ENCODE measurements at places on chromosomes 6 and 20.
A peak's percentile ranks its signal among the peaks of the same experiment; 100 is the strongest.

GRCh38 chr20:50224052-50224451, 33.4 kb downstream of the CEBPB start:
- peak overlapping the region; percentile 92 for H3K27ac ChIP-seq
- H3K4me1 ChIP-seq: peaks cover 27% of the 10 kb centered on the region
- H3K27me3 ChIP-seq: no peaks in the 10 kb centered on the region
- no peak for DNase-seq
- no peaks in the 10 kb centered on the region for H3K36me3 ChIP-seq
- no peak overlapping the region for H3K4me3 ChIP-seq

GRCh38 chr6:16759181-16759645, 2.0 kb downstream of the ATXN1 start:
- no peaks in the 10 kb centered on the region for H3K36me3 ChIP-seq
- DNase-seq: no peak
- peak overlapping the region; percentile 98 for H3K27ac ChIP-seq
- no peaks in the 10 kb centered on the region for H3K27me3 ChIP-seq
- H3K4me1 ChIP-seq: peaks cover 7% of the 10 kb centered on the region

- H3K27ac ChIP-seq: no peak overlapping the region
- no peaks in the 10 kb centered on the region for H3K4me1 ChIP-seq
- H3K36me3 ChIP-seq: peaks cover 68% of the 10 kb centered on the region
- no peak overlapping the region for H3K4me3 ChIP-seq
- no peak for DNase-seq
Measured at GRCh38 chr20:37238935-37239451, 22.6 kb downstream of the GHRH start.

GRCh38 chr6:38824243-38824894, 109.3 kb downstream of the DNAH8 start:
- H3K27me3 ChIP-seq: no peaks in the 10 kb centered on the region
- H3K36me3 ChIP-seq: no peaks in the 10 kb centered on the region
- H3K4me3 ChIP-seq: no peak overlapping the region

- peak overlapping the region; percentile 98 for H3K27ac ChIP-seq
- H3K36me3 ChIP-seq: peaks cover 15% of the 10 kb centered on the region
- H3K27me3 ChIP-seq: no peaks in the 10 kb centered on the region
- DNase-seq: peak; percentile 81
Measured at GRCh38 chr6:43172104-43173007, 1.3 kb downstream of the SRF start.

DNA sequence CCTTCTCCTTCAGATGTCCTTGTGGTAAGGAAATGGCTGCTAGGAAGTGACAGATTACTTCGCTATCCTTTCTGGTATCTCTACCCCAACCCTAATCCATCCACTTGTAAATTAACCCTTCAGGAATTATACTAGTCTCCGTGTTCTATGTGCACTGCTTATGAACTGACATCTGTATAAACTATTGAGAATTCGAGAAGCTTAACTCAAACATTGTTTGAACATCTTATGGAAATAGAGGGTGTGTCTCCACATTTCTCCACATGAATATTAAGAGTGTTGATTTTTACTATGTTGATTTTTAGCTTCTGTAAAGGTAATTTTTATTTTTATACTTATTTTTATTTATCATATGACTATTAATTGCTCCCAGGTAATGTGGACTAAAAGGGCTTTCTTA, 457.6 kb upstream of the ZNF337 start:
- H3K27ac ChIP-seq: no peak overlapping the region
- no peak for DNase-seq
- H3K27me3 ChIP-seq: no peaks in the 10 kb centered on the region

DNA sequence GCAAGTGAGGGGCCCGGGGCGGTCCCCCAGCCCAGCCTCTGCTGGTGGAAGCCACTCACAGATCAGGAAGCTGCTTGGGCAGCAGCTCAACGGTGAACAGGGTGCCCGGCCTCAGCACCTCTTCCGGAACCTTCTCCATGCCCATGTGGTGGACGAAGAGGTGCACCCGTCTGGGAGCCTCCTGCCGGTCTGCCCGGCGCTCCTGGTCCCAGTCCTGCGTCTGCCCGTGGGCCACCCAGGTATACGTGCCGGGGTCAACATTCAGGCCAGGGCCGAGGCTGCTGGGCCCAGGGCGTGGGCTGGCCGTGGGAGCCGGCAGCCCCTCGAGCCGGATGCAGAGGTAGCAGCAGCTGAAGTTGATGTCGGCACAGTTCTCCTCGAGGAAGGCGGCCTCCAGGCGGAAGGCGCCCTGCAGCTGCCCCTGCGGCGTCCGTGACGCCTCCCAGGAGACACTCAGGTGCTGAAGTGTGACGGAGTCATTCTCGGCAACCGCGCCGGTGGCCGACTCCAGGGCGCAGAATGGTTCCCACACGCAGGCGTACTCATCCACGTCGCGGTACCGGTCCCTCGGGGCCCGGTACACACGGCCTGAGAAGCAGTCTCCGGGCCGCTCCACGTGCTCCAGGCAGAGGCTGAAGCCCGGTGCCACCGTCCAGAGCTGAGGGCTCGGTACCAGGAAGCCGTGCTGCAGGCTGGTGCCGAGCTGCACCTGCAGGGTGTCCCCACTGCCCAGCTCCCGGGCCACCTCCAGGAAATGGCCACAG, 8.7 kb downstream of the FNDC11 start:
- H3K4me1 ChIP-seq: no peaks in the 10 kb centered on the region
- H3K27ac ChIP-seq: no peak overlapping the region
- no peaks in the 10 kb centered on the region for H3K27me3 ChIP-seq
- H3K36me3 ChIP-seq: peaks cover 76% of the 10 kb centered on the region
- H3K4me3 ChIP-seq: no peak overlapping the region

GRCh38 chr20:6766433-6766832, 1.1 kb upstream of the BMP2 start:
- no peaks in the 10 kb centered on the region for H3K36me3 ChIP-seq
- peaks cover 3% of the 10 kb centered on the region for H3K4me1 ChIP-seq
- DNase-seq: no peak
- H3K4me3 ChIP-seq: peak overlapping the region; percentile 87
- peak overlapping the region; percentile 24 for H3K27ac ChIP-seq

- no peak overlapping the region for H3K27ac ChIP-seq
- no peaks in the 10 kb centered on the region for H3K4me1 ChIP-seq
- no peak overlapping the region for H3K4me3 ChIP-seq
- DNase-seq: no peak
- no peaks in the 10 kb centered on the region for H3K27me3 ChIP-seq
Measured at GRCh38 chr20:7137395-7138151, 370.1 kb downstream of the BMP2 start.

- peaks cover 4% of the 10 kb centered on the region for H3K4me1 ChIP-seq
- no peak overlapping the region for H3K27ac ChIP-seq
- DNase-seq: no peak
- no peaks in the 10 kb centered on the region for H3K27me3 ChIP-seq
Measured at GRCh38 chr20:10260316-10260715, 41.7 kb downstream of the SNAP25 start.

- no peaks in the 10 kb centered on the region for H3K27me3 ChIP-seq
- no peak overlapping the region for H3K27ac ChIP-seq
- no peak for DNase-seq
- H3K4me1 ChIP-seq: no peaks in the 10 kb centered on the region
- H3K4me3 ChIP-seq: no peak overlapping the region
Measured at GRCh38 chr6:47276377-47276776, 33.3 kb downstream of the TNFRSF21 start.

DNA sequence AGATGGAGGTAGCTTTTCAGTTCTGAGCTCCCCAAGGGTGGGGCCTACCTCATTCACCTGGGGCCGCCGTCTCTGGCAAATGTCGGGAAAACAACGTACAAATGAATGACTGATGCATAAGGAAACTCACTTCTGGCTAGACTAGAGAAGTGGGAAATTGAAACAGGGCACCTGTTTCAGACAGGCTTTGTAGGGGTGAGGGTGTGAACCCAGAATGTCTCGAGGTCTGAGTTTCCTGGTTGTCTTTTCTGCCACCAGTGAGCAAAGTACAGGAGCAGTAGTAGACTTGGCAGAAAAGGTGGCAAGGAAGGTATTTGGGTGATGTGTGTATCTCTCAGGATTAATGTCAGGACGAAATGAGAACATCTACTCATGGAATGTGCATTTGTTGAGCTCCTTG, 308.5 kb downstream of the CLIC5 start:
- no peaks in the 10 kb centered on the region for H3K4me1 ChIP-seq
- no peaks in the 10 kb centered on the region for H3K27me3 ChIP-seq
- H3K27ac ChIP-seq: no peak overlapping the region
- H3K36me3 ChIP-seq: no peaks in the 10 kb centered on the region
- no peak for DNase-seq

- H3K27me3 ChIP-seq: no peaks in the 10 kb centered on the region
- no peak for DNase-seq
- no peak overlapping the region for H3K27ac ChIP-seq
- no peaks in the 10 kb centered on the region for H3K4me1 ChIP-seq
- H3K36me3 ChIP-seq: no peaks in the 10 kb centered on the region
- H3K4me3 ChIP-seq: no peak overlapping the region
Measured at GRCh38 chr6:2054516-2055067, 190.8 kb downstream of the GMDS start.

DNA sequence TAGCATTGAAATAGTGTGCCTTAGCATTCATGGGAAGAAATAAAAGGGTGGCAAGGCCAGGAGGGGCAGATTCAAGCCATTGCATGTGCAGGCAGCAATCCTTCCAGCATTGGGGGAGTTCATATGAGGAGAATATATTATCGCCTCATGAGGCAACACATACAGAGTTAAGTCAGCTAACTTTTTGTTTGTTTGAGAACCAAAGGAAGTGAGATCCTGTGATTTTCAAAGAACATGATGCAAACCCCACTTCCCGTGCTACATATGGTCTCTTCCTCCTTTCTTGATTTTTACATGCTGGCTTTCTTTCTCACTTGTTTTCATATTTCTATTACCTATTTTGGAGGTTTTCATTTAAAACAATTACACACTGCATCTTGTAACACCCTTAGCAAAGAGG, 579.7 kb upstream of the ARID1B start:
- H3K4me3 ChIP-seq: no peak overlapping the region
- H3K36me3 ChIP-seq: no peaks in the 10 kb centered on the region
- DNase-seq: no peak
- no peak overlapping the region for H3K27ac ChIP-seq

GRCh38 chr20:53872561-53873229, 197.7 kb downstream of the BCAS1 start:
- no peak for DNase-seq
- H3K4me1 ChIP-seq: no peaks in the 10 kb centered on the region
- peak overlapping the region; percentile 8 for H3K27ac ChIP-seq
- H3K27me3 ChIP-seq: no peaks in the 10 kb centered on the region
- no peak overlapping the region for H3K4me3 ChIP-seq
- no peaks in the 10 kb centered on the region for H3K36me3 ChIP-seq

Data from ascending aorta (tissue), 2 donors.